ENCODE measurements at places on chromosomes 2 and 18. TPM values are rescaled to one million over a fixed set of nuclear protein-coding genes. Genes with fewer than 3 reads are reported as not detected.

The KCNE4 gene
- 8.3 TPM for total RNA-seq

The DDX18 gene
- 69.9 TPM for total RNA-seq

The CTNNA2 gene
- total RNA-seq = not detected

The SLC20A1 gene
- 123 TPM for total RNA-seq

The DSEL gene
- 100 TPM for total RNA-seq

The ABCG8 gene
- not detected for total RNA-seq

The UCN gene
- total RNA-seq = not detected

The SLC8A1 gene
- total RNA-seq = 57.0 TPM

The ABCG5 gene
- not detected for total RNA-seq

The GALNT13 gene
- not detected for total RNA-seq

The RBKS gene
- total RNA-seq = 1.1 TPM

The STPG4 gene
- total RNA-seq = 0.28 TPM

The ANTXR1 gene
- 29.2 TPM for total RNA-seq

The RGPD4 gene
- total RNA-seq = not detected

The EFR3B gene
- 0.90 TPM for total RNA-seq

The KANSL1L gene
- 8.1 TPM for total RNA-seq

The ZC3H15 gene
- 22.9 TPM for total RNA-seq
